Spleen (tissue), 13 donors: ENCODE measurements at places on chromosomes 2 and 18. TPM values are rescaled to one million over a fixed set of nuclear protein-coding genes. Genes with fewer than 3 reads are reported as not detected.

DNA sequence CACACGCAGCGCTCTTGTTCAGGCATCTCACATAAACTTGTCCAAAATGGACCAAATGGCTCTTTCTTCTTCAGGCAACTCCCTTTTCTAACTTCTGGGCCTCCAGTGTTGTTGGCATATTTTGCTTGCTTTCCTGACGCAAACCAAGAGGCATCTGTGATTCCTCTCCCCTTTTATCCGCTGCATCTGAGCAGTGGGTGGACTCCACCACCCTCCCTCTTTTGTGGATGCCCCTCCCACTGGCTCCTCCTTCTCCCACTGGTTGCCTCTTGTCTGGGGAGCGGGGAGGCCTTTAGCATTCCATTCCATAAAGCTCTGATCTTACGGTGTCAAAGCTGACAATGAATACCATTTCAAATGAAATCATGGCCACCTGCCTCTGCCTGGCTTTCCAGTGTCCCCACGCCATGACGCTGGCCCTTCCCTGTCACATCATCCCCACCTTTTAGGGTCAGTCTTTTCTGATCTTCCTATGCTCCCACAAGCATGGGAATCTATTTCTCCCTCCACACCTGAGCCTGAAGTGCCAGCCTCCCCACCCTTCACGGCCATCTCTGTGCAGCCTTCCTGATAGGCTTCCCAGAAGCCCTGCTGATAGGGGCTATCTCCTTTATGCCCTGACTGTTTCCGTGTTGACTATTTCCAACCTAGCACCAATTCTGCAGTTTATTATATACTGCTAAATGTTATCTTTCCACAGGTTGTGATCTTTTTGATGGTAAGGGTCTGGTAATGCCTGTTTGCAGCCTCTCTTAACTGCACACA is 51.5 kb downstream of the RPL37A start:
- H3K36me3 ChIP-seq, result no peaks in the 10 kb centered on the region
- H3K4me3 ChIP-seq, result no peak overlapping the region
- H3K4me1 ChIP-seq, result peaks cover 6% of the 10 kb centered on the region
- H3K27me3 ChIP-seq, result no peaks in the 10 kb centered on the region
- H3K27ac ChIP-seq, result no peak overlapping the region

DNA sequence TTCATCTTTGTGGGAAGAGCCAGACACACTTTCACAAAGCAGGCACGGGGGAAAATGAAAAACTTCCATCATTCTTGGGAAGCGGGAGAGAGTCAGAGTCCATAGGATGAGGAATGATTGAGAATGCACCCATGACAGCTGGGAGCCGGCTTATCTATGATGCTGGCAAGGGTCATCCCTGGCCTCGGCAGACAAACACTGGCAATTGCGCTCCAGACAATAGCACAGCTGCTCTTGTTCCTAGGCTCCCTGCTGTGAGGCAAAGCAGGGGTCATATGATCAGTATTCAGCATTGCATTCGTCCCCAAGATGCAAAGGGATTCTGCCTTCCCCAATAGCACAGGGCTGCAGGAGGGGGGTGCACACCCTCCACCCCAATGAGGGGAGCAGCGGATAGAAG is 33.0 kb downstream of the CYRIA start:
- no peak for DNase-seq
- no peaks in the 10 kb centered on the region for H3K27me3 ChIP-seq
- peaks cover 20% of the 10 kb centered on the region for H3K36me3 ChIP-seq
- H3K27ac ChIP-seq, result peak overlapping the region; percentile 96
- no peak overlapping the region for H3K4me3 ChIP-seq

GRCh38 chr2:130303169-130303568 is 39.5 kb upstream of the IMP4 start:
- no peak overlapping the region for H3K4me3 ChIP-seq
- no peak overlapping the region for H3K27ac ChIP-seq
- no peaks in the 10 kb centered on the region for H3K4me1 ChIP-seq
- DNase-seq, result no peak
- H3K36me3 ChIP-seq, result no peaks in the 10 kb centered on the region

DNA sequence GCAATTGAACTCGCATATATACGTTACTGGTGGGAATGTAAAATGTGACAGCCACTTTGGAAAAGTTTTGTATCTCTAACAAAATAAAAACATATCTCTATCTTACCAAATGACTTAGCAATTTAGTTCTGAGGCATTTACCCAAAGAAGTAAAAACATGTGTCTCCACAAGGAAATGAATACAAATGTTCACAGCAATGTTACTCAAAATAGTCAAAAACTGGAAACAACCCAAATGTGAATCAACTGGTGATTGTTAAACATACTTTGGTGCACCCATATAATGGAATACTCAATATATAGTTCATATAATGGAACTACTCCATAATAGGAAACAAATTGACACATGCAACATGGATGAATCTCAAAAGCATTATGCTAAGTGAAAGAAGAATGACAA is 70.4 kb upstream of the DNER start:
- peaks cover 7% of the 10 kb centered on the region for H3K4me1 ChIP-seq
- no peak for DNase-seq
- H3K27me3 ChIP-seq, result no peaks in the 10 kb centered on the region
- peaks cover 99% of the 10 kb centered on the region for H3K36me3 ChIP-seq
- H3K4me3 ChIP-seq, result no peak overlapping the region
- no peak overlapping the region for H3K27ac ChIP-seq

DNA sequence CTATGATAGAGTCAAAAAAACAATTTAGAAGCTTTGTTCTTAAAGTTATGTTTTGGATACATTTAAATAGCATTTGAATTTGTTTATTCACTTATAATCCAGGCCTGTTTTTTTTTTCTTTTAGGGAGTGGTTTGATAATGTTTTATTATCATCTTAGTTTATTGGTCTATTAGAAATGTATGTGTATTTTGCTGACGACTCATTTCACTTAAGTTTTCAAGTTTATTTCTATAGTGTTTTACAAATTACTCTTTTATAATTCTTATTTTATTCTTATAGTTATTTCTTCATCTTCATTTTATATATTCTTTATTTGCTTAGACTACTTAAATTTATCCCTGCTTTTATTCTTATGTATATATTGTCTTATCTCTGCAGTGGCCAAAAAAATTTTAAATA is 804.5 kb downstream of the NR4A2 start:
- no peaks in the 10 kb centered on the region for H3K36me3 ChIP-seq
- no peaks in the 10 kb centered on the region for H3K4me1 ChIP-seq
- no peak overlapping the region for H3K27ac ChIP-seq
- H3K4me3 ChIP-seq, result no peak overlapping the region

DNA sequence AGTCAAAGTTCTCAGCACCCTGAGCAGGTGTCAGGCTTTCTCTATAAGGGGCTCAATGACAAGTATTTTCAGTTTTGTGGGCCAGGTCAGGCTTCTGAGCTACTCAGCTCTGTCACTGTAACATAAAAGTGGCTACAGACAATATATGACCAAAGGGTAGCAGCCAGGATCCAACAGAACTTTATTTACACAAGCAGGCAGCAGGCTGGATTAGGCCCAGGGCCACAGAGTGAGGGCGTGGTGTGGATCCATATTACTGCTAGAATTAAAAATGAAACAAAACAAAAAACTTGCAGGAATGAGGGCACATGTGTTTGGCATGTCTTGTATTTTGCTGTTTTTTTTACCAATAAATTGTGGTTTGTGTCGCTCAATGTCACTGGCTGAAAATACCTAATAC is 143.7 kb downstream of the EIPR1 start:
- no peaks in the 10 kb centered on the region for H3K4me1 ChIP-seq
- DNase-seq, result no peak
- no peak overlapping the region for H3K4me3 ChIP-seq
- H3K27ac ChIP-seq, result no peak overlapping the region

The TLK1 gene
- total RNA-seq, result 100.0 TPM

The C2orf92 gene
- total RNA-seq, result 24.9 TPM

The CYP27A1 gene
- 11.6 TPM for total RNA-seq

The ZSCAN30 gene
- total RNA-seq, result 18.1 TPM

GRCh38 chr18:22822024-22822423 is 111.1 kb upstream of the RBBP8 start:
- H3K27ac ChIP-seq, result no peak overlapping the region
- no peak for DNase-seq
- H3K4me1 ChIP-seq, result no peaks in the 10 kb centered on the region
- H3K27me3 ChIP-seq, result no peaks in the 10 kb centered on the region

GRCh38 chr2:133760376-133760775 is 192.1 kb upstream of the NCKAP5 start:
- no peaks in the 10 kb centered on the region for H3K36me3 ChIP-seq
- no peaks in the 10 kb centered on the region for H3K4me1 ChIP-seq
- H3K4me3 ChIP-seq, result no peak overlapping the region
- H3K27me3 ChIP-seq, result no peaks in the 10 kb centered on the region
- no peak overlapping the region for H3K27ac ChIP-seq

DNA sequence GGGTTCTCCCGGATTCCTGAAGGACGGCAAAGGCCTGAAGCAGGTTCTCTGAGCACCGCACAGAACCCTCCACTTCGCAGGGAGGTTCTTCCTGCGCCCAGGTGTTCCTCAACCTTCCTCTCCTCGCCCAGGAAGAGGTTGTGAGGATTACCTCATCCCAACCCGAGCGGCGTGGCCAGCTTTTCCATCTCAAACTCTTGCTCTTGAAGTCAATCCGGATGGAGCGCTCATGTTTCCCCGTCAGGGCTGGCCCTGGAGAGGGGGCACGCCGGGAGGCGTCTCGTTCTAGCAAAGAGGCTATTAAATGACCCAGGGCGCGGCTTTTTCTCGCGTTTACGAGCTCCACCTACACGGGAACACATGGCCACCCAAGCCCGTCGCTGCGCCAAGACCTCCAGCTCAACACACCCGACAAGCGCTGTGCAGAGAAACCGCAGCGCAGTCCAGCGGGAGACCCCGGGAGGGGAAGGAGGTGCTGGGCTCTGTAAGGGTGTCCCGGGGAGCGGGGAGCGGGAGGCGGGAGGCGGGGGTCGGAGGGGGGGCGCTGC is 540 bp upstream of the RAB10 start:
- H3K27ac ChIP-seq, result peak overlapping the region; percentile 95
- peak overlapping the region; percentile 76 for H3K4me3 ChIP-seq
- H3K27me3 ChIP-seq, result no peaks in the 10 kb centered on the region
- no peaks in the 10 kb centered on the region for H3K36me3 ChIP-seq
- H3K4me1 ChIP-seq, result peaks cover 48% of the 10 kb centered on the region

The CMPK2 gene
- total RNA-seq, result 12.0 TPM

DNA sequence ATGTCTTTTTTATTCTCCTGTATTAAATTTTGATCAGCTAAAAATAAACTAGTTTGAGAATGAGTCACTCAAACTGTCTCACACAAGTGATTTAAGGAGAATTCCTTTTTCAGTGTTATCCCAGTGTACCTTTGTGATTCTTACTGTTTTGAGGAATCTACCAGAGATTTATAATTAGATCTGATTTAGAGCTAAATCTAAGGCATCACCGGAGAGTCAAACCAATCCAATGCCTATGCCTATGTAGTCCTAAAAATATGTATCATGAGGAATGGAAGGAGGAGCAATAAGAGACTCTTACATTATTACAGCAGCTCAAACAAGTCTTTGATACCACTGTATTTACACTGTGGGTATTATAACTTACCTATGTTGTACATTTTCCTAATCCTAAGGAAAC is 63.4 kb upstream of the CYP20A1 start:
- H3K27ac ChIP-seq, result no peak overlapping the region
- H3K4me3 ChIP-seq, result no peak overlapping the region
- DNase-seq, result no peak
- H3K27me3 ChIP-seq, result no peaks in the 10 kb centered on the region
- H3K4me1 ChIP-seq, result no peaks in the 10 kb centered on the region
- peaks cover 59% of the 10 kb centered on the region for H3K36me3 ChIP-seq

The DPP4 gene
- total RNA-seq, result 26.8 TPM

The GNAL gene
- total RNA-seq, result 1.6 TPM

The ZNF804A gene
- 1.8 TPM for total RNA-seq

GRCh38 chr2:212901604-212902275 is 249.7 kb downstream of the IKZF2 start:
- no peaks in the 10 kb centered on the region for H3K4me1 ChIP-seq
- no peaks in the 10 kb centered on the region for H3K36me3 ChIP-seq
- DNase-seq, result no peak
- no peaks in the 10 kb centered on the region for H3K27me3 ChIP-seq
- H3K4me3 ChIP-seq, result no peak overlapping the region
- H3K27ac ChIP-seq, result no peak overlapping the region

DNA sequence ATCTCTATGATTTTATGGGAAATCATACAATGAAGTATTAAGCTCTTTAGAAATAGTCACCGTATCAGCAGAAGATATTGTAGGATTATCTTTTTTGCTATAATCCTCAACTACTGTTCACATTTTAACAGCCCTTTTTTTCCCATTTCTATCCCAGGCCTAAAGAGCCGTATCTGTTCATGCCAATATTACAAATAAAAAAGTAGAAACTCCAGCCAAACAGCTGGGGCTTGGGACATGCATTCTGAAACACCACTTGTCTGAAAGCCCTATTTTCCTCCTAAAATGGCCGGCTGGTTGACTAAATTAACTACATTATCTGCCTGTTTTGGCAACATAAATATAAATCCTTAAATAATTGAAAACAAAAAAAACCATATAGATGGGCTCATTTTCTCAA is 477.8 kb downstream of the CDH2 start:
- no peak overlapping the region for H3K27ac ChIP-seq
- H3K36me3 ChIP-seq, result no peaks in the 10 kb centered on the region
- no peak overlapping the region for H3K4me3 ChIP-seq
- H3K27me3 ChIP-seq, result no peaks in the 10 kb centered on the region

DNA sequence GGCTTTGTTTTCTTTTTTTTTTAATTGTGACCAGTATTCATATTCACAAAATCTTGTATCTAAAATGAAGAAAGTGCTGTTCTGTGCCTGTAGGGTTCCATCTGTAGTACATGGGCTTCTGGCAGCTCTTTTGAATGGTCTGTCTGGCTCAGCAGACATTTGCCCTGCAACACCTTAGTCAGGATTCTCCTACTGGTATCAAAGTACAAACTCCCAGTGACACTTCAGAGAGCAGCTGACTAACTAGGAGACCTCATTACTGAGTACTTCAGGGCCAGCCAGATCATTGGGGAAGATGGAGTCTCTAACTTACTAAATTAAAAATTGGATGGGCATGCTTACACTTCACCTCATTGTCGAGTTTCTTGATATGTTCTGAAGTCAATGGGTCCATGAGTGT is 39.7 kb downstream of the GRHL1 start:
- no peak overlapping the region for H3K27ac ChIP-seq
- peaks cover 35% of the 10 kb centered on the region for H3K4me1 ChIP-seq
- no peak for DNase-seq
- H3K36me3 ChIP-seq, result no peaks in the 10 kb centered on the region
- no peak overlapping the region for H3K4me3 ChIP-seq

The C2orf72 gene
- total RNA-seq, result not detected

GRCh38 chr2:5290900-5291546 is 401.2 kb upstream of the SOX11 start:
- no peak overlapping the region for H3K4me3 ChIP-seq
- DNase-seq, result no peak
- no peaks in the 10 kb centered on the region for H3K36me3 ChIP-seq
- H3K27ac ChIP-seq, result no peak overlapping the region
- no peaks in the 10 kb centered on the region for H3K27me3 ChIP-seq

DNA sequence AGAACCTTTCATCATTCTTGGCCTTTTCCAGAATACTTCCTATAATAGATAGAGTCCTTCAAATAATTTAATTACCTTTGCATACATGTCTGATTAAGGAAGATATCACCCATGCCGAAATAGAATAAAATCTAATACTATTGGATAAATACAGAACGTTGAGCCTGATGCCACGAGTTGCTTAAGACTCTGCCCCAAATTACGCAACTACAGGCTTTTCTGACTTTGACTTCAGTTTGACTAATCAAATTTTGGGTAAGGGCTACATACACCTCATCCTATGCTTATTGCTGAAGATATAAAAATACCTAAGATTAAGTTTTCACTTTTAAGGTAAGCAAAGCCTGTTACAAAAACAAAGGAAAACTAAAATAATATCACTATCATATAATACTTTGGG is 1065.1 kb upstream of the NRXN1 start:
- no peaks in the 10 kb centered on the region for H3K4me1 ChIP-seq
- DNase-seq, result no peak
- no peak overlapping the region for H3K27ac ChIP-seq
- H3K27me3 ChIP-seq, result no peaks in the 10 kb centered on the region
- H3K4me3 ChIP-seq, result no peak overlapping the region
- no peaks in the 10 kb centered on the region for H3K36me3 ChIP-seq

The RAX gene
- total RNA-seq, result not detected
